Activated CD8-positive, alpha-beta memory T cell treated with anti-CD3 and anti-CD28 coated beads, Interleukin-2, amount 10 ng/mL, durations not matched to agents 7 days and 5 days (primary cell): ENCODE measurements at places on chromosomes 4 and X.

DNA sequence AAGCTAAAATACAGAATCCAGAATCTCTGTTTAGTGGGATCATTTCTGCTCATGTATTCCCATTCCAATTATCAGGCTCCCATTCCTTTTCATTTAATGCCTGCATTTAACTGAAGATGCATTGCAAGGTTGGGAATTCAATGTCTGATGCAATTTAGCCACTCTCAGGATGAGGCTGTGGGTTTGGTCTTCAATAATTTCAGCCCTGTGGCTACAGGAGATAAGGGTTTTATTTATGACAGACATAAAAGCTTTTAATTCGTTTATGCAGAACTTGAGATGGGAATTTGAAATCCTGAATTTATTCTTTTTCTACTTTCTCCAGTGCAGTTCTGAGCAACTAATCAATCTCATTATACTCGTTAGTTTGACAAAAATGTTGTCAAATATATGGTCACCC lies 1225.9 kb downstream of the PCDH18 start:
- no peak for DNase-seq

DNA sequence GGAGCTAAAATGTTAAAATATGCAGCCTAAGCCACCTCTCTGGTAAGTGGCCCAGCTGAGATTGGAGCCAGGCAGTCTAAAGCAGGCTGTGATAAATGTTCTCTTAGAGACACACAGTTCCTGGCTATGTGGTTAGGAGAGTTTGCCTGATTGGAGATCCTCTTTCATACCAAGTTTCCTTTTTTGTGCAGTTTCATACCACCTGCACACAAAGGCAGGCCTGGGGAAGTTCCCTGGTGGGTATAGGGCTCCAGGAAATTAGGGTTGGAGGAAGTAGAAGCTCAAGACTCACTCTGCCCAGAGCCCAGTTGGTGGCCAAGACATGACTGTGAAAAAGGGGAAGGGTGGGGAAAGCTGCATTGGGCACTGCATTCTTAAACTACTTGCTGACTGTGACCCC lies 16.9 kb downstream of the CYBB start:
- no peak for DNase-seq

DNA sequence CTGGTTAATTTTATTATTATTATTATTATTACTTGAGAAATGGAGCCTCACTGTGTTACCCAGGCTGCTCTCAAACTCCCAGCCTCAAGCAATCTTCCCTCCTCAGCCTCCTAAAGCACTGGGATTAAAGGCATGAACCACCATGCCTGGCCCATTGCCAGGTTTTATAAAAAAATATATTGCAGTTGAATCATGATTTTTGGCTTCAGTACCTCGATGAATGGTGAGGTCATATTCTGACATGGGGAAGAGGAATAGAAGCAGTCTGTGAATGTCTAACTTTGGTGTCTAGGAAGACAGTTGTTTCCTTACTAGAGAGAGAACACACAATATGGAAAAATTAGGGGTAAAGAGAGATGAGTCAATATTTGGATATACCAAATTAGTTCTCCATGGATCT lies 32.0 kb downstream of the CCSER1 start:
- no peak for DNase-seq

DNA sequence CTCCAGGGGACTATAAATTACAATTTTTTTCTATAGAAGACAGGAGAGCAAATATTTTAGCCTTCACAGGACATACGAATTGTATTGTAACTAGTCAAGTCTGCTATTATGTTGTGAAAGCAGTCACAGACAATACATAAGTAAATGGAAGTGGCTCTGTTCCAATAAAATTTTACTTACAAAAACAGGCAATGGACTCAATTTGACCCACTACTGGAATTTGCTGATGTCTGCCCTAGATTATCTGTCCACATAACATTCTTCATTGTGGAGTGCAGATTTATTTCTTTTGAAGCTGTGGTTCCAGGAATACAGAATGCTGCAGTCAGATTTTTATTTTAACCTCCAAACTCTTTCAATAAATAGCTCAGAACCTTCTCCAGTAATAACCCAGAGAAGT lies 330.3 kb downstream of the PPP4R3C start:
- no peak for DNase-seq

DNA sequence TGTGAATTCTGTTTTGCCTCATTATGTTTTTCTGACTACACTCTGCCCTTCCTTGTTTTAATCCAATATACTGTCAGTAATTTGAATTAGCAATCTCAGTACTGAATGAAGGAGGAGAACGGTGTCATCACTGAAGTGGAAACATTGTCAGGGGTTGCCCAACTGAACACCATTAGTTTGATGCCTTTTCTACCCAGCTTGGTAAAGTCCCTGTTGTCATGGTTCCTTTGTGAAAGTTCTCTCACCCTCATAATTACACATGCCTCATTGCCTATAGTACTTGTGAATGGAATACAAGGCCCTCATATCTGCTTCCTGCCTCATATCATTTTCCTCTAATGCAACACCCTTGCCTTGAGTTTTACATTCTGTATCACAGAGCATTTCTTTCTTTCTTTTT lies 76.9 kb downstream of the RRAGB start:
- DNase-seq, result no peak

DNA sequence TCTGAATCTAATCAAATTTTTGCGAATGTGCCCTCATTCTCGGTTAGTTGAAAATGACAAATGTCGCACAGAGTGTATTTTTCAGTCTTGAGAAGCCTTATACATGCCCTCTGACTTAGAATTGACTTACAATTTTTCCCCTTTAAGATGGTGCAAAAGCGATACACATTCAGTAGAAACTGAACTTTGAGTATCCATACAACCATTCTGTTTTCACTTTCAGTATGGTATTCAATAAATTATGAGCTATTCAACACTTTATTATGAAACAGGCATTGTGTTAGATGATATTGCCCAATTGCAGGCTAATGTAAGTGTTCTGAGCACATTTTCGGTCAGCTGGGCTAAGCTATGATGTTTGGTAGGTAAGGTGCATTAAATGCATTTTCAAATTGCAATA lies 43.4 kb downstream of the SLC9A7 start:
- no peak for DNase-seq

- no peak for DNase-seq
Observed at GRCh38 chrX:104929324-104929723, 291.2 kb downstream of the TEX13A start.

DNA sequence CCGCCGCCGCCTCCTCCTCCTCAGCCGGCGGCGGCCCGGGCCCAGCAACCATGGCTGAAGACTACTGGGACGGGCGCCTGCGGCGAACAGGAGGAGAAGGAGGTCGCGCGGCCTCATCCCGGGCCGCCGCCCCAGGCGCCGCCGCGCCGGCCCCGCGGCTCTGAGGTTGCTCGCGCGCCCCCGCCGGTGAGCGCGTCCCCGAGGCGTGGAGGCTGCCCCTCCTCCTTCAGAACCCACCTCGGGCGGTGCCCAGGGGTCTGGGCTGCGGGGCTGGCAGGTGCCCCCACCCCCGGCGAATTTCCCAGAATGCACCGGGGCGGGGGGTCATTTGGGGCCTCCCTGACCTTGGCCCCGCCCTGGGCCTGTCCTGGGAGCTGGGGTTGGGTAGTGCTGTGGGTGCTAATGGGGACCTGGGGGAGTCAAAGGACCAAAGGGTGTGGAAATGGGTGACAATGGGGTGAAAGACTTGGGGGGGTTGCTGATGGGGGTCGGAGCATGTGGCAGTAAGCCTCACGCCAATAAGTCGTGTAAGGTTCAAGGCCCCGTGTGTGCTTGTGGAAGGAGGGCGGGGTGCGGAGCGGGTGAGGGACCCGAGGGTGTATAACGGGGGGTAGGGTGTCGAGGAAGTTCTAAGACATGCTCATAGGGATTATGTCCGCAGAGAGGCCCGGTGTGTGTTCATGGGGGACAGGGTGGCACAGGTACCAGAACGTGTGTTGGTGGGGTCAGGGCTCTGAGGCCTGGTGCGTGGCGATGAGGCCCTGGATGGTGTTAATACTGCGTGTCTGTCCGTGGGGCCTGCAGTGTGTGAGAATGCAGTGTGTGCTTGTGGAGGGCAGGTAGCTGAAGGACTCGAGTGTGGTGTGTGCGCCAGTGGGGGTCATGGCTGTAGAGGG lies 687 bp downstream of the CDK16 start:
- peak; percentile 69 for DNase-seq

DNA sequence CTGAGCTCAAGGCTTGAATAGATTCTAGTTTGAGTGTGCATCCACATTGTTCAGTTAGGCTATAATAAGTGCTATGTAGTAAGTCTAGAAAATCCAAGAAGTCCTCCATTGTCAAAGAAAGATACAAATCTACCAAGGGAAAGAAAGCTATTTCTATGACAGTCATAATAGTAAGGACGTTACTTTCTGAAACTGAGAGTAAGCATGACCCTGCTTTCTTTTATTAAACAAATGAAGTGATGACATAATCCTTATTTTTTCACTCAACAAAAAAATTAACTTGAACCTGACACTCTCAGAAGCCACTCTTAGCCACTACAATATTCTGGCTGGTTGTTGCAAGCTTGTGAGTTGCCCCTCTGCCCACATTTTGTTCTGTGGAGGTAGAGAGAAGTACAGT lies 33.8 kb upstream of the AMELX start:
- no peak for DNase-seq

GRCh38 chr4:8473920-8474590 lies 33.5 kb downstream of the TRMT44 start:
- no peak for DNase-seq

DNA sequence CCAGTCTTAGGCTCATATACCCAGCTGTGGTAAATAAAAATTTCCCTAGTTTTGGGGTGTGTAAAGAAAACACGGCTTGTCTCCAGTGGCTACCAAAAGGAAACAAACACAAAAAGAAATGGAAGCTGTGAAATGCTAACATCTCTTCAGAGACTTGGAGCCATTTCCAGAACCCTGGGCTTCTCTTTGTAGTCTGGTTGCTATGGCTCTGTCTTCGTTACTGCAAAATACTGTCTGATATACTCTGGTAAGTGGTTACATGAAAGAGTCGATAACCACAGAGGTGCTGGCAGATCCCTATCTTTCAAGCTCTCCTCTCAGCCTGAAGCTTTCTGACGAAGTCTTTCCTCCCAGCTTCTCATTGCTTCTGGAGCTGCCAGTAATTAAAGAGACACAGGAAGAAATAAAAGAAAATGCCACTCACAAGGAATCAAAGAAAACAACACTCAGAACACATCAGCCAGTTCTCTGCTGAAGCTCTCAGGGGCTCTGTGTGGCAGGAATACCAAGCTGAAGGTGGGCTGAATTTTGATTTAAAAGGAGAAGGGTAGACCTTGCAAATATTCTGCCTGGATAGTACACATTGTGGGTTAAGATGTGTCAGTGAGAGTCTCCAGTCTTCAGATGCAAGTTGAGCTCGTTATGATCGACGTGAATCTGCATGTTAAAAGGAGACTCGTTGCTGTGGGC lies 107.6 kb upstream of the FAM9C start:
- peak; percentile 44 for DNase-seq

DNA sequence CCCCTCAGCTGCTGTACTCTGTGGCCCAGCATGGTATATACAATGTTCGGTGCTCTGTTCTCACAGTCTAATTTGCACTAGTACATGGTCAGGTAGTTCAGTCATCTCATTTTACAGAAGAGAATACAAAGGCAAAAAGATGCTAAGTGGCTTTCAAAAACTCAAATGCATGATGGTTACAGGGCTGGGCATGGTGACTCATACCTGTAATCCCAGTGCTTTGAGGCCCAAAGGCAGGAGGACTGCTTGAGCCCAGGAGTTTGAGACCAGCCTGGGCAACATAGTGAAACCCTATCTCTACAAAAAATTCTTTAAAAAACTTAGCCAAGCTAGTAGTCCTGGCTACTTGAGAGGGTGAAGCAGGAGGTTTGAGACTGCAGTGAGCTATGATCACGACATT lies 210.5 kb upstream of the KIT start:
- DNase-seq, result no peak
